ENCODE measurements at places on chromosomes 6 and 20. TPM values are rescaled to one million over a fixed set of nuclear protein-coding genes. Genes with fewer than 3 reads are reported as not detected.

- peak; percentile 55 for DNase-seq
Measured at GRCh38 chr6:33418690-33419291, 884 bp upstream of the CUTA start.

DNA sequence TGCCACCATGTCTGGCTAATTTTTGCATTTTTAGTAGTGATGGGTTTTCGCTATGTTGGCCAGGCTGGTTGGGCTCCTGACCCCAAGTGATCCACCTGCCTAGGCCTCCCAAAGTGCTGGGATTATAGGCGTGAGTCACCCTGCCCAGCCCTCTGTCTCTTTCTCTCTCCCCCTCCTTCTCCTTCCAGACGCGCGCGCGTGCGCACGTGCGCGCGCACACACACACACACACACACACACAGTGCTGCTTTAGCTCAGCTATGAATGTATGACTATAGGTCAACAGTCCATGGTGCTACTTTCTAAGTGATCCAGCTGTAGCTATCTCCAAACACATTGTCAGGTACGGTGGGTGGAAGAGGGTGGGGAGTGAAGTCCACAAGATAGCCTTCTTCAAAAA is 449.5 kb downstream of the PHF3 start:
- no peak for DNase-seq

GRCh38 chr6:159646733-159647132 is 46.3 kb downstream of the SOD2 start:
- DNase-seq = no peak

DNA sequence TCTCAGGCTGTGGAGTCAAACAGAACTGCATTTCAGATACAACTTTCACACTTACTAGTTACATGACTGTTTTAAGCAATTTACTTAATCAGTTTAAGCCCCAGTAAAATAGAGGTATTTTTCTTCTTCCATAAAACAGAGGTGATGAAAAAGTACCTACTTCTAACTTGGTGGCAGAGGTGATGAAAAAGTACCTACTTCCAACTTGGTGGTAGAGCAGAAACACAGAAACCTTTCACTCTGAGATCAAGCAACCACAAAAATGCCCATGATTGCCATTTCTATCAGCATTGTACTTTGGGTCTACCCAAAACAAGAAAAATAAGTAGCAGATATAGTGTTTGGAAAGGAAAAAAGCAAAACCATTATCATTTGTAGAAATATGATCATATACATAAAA is 148.7 kb downstream of the OPRM1 start:
- DNase-seq = no peak

DNA sequence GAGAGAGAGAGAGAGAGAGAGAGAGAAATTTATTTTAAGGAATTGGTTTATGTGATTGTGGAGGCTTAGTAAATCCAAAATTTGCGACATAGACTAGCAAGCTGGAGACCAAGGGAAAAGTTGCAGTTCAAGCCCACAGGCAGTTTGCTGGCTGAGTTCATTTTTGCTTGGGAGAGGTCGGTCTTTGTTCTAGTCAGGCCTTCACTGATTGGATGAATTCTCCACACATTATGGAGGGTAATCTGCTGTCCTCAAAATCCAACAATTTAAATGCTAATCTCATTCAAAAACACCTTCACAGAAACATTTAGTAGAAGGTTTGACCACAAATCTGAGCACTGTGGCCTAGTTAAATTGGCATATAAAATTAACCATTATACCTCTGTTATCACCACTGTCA is 439.6 kb downstream of the EPM2A start:
- DNase-seq = no peak

- DNase-seq = no peak
Measured at GRCh38 chr20:4949833-4950178, 51.5 kb downstream of the SLC23A2 start.

DNA sequence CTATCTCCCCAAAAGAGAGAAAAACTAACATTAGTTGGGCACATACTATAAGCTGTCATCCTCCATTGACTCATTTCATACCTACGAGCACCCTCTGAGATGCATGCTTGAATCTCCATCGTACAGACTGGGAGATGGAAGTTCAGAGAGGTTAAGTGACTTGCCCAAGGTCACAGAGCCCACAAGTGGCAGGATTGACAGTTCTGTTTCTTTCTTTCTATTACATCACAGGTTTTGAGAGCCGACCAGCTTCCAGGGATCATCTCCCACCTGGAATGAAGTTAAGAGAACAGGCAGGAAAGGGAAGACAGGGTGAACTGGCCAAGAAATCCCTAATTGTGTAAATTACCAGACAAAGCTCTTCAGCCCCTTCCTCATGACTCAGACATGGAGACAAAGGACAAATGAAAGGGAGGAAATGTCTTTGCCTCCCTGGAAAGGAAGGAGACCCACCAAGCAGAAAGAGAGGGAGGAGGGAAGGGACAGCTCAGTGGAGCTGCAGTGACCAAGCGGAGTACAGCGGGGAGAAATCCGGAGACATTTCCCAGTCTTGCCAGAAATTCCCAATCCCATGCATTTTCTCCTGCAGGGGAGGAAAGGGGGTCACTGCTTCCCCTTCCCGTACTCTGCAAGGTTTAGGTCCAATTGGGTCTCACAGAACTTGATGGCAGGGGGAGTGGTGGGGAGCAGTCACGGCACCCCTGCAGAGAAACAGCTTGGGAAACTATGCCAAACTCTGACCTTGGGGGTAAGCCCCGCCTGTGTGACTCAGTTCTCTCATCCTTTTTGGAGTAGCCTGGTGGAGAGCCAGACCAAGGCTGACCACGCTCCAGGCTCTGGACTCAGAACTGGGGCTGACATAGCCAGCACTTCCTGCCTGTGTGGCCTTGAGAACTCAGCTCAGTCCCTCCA is 154.3 kb downstream of the ANKRD60 start:
- no peak for DNase-seq

DNA sequence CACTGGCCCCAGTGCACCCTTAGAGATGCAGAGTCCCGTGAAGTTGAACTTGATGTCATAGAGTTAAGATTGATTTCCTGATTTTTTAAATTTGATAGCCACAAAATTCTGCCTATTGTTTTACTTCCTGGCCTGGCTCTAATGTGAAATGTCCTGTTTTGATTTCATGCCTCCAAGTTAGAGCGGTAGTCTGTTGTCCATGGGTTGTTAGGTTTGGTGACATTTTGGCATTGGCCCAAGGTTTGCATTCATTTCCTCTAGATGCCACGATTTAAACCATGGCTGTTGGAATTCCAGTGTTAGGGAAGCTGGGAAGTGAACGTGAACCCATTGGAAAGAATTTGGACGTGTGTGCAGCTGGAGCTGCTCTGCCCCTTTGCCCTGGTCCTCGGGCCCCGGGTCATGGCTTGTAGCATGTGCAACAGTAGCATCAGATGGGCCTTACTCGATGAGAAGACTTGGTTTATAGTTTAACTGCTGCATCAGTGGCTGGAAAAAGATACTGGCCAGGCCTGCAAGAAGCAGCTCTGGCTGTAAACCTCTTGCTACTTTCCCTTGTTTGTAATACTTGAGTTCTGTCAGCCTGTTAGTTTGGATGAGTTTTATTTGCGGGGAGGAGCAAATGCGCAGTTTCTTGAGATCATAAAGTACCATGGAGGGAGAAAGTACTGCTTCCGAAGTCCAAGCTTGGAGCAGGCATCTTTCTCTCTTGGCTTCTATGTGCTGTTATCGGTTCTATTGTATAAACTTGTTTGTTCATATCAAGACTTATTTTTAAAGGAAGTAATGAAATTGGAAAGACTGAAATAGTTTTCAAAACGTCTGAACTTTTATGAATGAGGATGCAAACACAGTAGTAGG is 121.4 kb upstream of the CLDN20 start:
- DNase-seq = peak; percentile 6

- no peak for DNase-seq
Measured at GRCh38 chr6:167707686-167708500, 118.8 kb upstream of the AFDN start.

GRCh38 chr6:138988469-138988834 is 399 bp upstream of the REPS1 start:
- DNase-seq = no peak

- no peak for DNase-seq
Measured at GRCh38 chr6:102333736-102334135, 940.2 kb downstream of the GRIK2 start.

GRCh38 chr20:20430066-20430465 is 62.2 kb downstream of the INSM1 start:
- DNase-seq = no peak

GRCh38 chr6:77361018-77361417 is 102.3 kb downstream of the HTR1B start:
- no peak for DNase-seq

DNA sequence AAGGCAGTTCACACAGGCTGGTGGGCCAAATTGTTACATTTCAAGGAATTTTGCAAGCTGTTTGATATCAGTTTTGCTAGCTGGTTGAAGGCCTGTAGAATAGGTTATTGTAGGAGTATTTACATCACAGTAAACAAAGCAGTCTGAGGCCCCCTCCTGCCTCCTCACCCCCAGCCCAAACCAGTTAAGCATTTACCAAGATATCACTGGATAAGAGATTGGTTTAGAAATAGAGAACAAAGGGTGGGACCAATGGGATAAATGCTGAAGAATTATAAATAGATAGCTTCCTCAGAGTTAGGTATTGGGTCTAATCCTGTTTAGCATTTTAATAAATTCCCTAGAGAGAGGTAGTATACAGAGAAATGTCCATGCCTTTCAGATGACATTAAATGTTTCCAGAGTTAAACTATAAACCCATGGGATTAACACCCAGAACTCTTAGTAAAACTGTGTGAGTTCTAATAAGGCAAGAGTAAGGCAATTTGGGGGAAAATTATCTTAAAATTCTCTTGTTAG is 2.3 kb upstream of the PHACTR2 start:
- DNase-seq = no peak

DNA sequence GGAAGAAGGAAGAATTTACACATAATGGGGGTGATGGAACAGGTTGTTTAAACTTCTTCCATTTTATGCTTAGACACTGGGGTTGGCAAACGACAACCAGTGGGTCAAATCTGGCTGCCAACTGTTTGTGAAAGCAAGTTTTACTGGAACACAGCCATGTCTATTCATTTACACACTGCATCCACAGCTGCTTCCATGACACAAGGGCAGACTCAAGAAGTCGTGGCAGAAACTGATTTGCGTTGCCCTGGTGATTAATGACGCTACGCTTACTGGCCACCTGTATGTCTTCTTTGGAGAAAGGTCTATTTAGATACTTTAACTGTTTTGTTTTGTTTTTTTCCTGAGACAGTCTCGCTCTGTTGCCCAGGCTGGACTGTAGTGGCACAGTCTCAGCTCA is 19.0 kb downstream of the CTCFL start:
- DNase-seq = no peak

- no peak for DNase-seq
Measured at GRCh38 chr6:150063640-150064039, 5.3 kb downstream of the ULBP3 start.

The SLC17A4 gene
- total RNA-seq = not detected

The MCCD1 gene
- not detected for total RNA-seq

The SULF2 gene
- 8.1 TPM for total RNA-seq

The ZC2HC1B gene
- total RNA-seq = not detected

The AKAP12 gene
- total RNA-seq = 0.75 TPM

The CCN6 gene
- total RNA-seq = not detected

The MAPK13 gene
- 39.4 TPM for total RNA-seq

The GPR6 gene
- not detected for total RNA-seq

Data from natural killer cell (primary cell).